ENCODE measurements at places on chromosomes 2 and 18.

- no peak for DNase-seq
Observed at GRCh38 chr2:231110551-231110950, 14.3 kb downstream of the HTR2B start.

DNA sequence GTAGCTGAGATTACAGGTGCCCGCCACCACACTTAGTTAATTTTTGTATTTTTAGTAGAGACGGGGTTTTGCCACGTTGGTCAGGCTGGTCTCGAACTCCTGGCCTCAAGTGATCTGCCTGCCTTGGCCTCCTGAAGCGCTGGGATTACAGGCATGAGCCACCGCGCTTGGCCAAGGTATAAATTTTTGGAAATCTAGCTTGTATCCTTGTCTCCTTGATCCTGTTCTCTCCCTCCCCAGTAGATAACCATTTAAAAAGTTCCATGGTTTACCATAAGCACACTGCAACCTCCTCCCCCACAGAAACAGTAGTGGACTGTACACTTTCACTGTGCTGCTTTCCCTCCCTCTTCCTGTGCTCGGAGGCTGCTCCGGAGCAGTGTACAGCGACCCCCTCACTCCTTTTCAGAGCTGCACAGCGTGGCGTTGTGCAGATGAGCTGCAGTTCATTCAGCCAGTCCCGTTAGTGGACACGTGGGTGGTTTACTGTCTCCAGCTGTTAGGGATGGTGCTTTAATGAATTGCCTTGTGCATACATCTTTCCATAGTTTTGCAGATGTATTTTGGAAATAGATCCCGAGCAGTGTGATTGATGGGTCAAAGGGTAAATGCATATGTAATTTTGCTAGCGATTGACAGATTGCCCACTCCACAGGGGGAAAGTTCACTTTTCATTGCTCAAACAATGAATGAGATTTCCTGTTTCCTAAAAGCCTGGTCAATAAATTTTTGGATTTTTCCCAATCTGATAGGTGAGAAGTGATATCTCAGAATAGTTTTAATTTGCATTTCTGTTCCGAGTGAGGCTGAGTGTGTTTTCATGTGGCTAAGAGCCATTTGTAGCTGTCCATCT is 14.8 kb downstream of the ASB1 start:
- no peak for DNase-seq

- no peak for DNase-seq
Observed at GRCh38 chr2:219835493-219835892, 208.1 kb downstream of the SLC4A3 start.

- no peak for DNase-seq
Observed at GRCh38 chr2:192196421-192197194, 1.9 kb upstream of the TMEFF2 start.

DNA sequence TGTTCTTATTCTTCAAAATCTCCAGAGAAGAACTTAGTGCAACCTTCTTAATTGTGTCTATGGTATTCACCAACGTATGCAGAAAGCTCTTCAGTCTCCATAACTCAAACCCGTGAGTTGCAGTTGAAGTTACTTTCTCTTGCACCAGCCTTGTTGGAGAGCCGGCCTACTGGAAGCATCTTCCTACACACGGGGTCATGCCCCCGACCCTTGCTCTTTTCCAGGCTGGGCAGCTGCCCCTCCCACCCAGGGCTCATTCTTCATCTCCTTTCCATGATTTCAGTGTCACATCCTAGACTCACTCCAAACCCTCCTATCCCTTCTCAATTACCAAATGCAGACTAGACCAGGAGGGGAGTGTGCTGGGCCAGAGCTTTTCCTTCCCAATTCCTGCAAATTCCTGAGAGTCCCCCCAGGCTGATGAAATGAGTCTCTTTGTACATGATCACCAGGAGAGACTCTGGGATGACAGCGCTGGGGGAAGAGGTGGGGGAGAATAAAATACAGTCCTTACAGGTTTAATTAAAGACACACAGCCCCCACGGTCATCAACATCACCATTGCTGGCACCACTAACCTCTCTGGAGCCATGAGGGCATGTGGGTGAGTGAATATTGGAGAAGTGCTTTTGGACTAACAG is 75.3 kb downstream of the COLEC12 start:
- no peak for DNase-seq

DNA sequence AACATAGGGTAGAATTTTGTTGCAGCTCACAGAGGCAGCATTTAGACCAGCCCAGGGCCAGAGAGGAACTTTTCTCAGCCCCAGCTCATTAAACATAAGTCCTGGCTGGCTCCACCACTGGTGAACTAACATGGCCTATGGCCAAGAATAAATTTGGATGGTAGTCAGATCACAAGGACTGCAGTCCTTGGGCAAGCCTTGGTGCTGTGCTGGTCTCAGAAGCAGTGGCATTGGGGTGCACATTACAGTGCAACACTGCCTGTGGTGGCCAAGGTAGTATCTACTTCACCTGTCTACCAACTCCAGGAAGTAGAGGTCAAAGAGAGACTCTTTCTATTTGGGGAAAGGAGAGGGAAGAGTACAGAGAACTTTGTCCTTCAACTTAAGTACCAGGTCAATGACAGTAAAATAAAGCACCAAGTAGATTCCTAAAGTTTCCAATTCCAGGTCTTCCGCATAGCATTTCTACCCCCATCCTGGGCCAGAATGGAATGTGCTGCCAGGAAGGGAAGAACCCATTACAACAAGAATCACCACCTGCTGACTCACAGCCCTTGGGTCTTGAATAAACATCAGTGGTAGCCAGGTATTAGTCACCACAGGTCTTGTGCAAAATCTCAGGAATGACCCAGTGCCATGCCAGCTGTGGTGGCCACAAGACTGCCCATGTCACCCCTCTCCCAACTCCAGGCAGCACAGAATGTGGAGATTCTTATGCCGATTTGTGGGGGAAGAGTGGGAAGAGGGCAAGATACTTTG is 155.4 kb upstream of the FSIP2 start:
- DNase-seq = no peak

GRCh38 chr2:121547646-121548045 is 17.0 kb downstream of the RNU4ATAC start:
- DNase-seq = no peak

DNA sequence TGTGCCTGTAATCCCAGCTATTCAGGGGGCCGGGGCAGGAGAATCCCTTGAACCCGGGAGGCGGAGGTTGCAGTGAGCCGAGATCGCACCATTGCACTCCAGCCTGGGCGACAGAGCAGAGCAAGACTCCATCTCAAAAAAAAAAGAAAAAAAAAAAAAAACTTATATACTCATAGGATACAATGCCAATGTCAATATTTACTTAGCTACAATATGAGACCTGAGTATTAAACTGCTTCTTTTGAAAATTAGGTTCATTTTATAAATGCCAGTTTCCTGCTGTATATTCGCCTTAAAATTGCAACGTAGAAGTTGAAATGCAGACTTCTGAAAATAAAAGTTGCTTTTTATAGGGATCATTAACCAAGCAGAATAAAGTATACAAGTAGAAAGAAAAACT is 2.3 kb downstream of the SLC35F5 start:
- no peak for DNase-seq

GRCh38 chr18:30588673-30589164 is 453.8 kb downstream of the DSC3 start:
- DNase-seq = no peak

DNA sequence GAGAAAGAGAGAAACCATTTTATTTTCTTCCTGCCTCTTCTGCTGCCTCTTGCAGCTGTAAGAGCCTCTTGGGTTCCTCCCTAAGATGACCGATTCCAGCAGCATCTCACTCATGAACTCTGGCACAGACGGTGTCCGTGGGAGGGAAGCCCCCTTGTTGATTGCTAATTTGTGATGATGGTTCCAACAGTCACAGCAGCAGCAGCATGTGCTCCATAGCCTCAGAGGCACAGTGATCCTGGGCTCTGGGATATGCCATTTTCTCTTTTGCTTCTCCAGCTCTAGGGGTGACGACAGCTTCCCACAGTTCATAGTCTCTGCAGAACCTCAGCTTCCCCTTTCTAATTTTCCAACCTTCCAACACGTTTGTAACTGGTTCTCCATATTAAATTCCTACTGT is 324.2 kb upstream of the HS6ST1 start:
- DNase-seq = no peak

DNA sequence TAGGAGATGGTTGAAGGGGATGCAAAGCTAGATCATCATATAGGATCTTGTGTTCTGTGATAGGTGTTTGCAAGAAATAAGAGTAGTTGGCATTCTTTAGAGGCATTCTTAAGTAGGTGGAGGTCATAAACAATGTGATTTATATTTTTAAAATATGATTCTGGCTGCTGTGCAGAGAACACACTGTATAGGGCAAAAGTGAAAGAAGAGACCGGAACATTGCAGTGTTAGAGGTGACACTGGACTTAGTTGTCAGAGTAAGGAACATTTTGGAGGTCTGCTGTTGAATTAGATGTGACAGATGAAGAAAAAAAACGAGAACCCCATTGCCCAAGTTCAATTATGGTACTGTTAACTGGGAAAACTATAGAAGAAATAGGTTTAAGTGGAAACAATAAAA is 37.7 kb downstream of the HAT1 start:
- DNase-seq = no peak

DNA sequence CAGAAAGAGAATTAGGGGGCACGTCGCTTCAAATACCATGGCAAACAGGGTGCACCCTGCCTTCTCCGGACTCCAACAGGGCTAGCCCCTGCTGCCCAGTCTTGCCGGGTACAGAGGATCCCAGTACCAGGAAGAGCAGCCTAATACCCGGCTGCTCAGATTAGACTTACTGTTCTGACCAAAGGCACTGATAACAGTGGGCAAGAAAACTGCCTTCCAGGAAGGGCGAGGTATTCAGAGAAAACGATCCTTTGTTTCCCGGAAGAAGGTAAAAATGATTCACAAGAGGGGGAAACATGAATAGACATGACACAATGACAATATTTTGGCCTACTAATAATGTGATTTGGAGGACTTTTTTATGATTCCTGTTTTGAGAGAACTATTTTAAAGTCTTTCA is 99.9 kb downstream of the SS18 start:
- DNase-seq = no peak

- no peak for DNase-seq
Observed at GRCh38 chr2:133680343-133681049, 112.2 kb upstream of the NCKAP5 start.

GRCh38 chr2:41399437-41400087 is 648.3 kb upstream of the PKDCC start:
- DNase-seq = no peak

DNA sequence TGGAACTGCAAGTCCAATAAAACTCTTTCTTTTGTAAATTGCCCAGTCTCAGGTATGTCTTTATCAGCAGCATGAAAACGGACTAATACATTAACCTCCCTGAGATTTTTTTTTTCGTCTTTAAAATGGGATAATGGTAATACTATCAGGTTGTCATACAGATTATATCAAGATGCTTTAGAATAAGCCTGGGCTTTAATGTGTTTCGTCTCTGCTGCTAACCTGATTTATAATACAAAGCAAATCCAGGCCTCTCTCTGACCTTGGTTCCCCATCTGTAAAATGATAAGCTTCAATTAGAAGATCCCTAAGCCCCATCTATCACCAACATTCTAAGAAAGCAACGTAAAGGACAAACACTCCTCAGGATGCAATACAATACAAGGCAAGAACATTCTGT is 283.5 kb downstream of the LRATD1 start:
- DNase-seq = no peak

DNA sequence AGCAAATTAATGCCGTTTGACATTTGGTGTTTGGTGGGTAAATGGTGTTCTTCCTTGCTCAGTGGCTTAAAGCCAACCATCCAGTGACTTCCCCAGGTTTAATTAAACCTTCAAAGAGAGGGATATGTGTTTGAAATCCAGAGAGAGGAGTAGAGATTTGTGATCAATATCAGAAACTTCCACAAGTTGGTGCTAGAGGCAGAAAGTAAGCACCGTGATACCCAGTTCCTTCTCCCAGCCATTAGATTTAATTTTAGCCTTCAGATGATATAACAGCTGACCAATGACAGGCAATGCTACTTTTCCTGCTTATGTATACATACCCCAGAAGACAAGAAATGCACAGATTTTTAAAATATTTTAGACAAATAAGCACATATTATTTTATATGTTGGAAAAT is 398.5 kb downstream of the CDH2 start:
- no peak for DNase-seq

DNA sequence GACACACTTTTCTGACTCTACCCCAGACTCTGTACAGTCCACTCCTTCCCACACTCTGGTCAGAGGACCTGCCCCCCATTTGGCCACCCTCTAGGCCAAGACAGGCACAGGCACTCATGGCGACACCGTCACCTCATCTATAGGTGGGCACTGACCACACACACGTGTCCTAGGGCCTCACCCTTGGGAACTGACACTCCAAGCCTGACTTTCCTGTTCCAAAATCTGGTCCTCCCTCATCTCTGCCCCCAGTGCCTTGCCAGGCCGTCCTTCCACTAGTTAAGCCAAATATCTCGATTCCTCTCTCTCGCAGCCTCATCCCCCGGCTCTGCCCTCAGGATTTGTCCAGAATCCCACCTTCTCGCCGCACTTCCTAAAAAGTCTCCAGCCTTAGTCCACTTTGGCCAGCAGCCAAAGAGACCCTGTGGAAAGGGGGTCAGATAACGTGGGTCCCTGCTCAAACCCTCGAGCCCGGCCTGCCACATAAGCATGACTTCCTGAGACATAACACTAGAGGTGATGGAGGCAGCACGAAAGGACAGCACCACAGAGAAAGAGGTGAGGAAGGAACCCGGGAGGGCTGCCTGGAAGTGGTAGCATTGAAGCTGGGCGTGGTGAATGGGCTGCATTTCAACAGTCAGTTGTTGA is 105.8 kb upstream of the OTOS start:
- no peak for DNase-seq
